ENCODE measurements at places on chromosomes 1 and 21.
A peak's percentile ranks its signal among the peaks of the same experiment; 100 is the strongest.

DNA sequence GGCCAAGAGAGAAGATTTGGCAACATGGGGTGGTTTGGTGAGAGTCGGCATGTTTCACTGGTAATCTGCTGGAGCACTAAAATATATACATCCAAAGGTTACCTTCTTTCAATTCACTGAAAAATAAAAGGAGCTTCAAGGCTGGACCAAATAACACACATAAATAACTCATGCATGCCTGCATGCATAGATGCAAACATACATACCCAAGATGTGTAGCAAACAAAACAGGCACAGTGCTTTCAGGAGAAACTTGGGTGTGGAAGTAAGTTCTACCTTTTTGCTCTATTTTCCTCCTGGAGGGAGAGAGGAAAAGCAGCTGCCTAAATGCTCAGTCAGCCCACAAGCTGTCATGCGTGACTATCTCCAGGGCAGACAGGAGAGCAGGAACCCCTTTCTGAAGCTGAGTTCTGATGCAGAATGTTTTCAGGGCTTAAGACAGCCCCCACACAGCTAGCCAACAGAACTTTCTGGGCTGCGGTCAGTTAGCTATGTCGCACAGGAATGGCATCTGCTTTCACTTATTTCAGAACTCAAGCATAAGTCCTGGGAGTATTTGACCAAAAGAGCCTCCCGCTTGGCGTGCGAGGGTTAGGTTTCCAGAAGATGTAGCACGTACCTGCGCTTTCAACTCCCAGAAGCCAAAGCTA lies 166.2 kb downstream of the TOMM20 start:
- DNase-seq: no peak

DNA sequence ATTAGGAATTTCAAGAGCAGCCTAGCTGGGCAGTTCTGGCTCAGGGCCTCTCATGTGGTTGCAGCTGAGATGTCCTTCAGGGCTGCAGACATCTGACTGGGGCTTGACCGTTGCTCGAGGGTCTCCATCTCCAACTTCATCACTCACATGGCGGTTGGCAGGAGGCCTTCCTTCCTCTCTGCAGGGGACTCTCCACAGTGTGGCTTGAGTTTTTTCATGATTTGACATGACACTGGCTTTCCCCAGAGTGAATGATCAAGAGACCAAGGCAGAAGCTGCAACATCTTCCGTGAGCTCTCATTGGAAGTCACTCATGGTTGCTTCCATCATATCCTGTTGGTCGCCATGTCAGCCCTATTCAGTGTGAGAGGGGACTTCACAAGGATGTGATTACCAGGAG lies 74.6 kb downstream of the RUNX3 start:
- DNase-seq: no peak

GRCh38 chr1:244675167-244675566 lies 22.2 kb downstream of the DESI2 start:
- DNase-seq: no peak

GRCh38 chr1:226628612-226629155 lies 80.1 kb downstream of the STUM start:
- no peak for DNase-seq

GRCh38 chr1:180630408-180631193 lies 1.2 kb upstream of the XPR1 start:
- no peak for DNase-seq

GRCh38 chr21:44958471-44959191 lies 18.8 kb downstream of the SLX9 start:
- DNase-seq: no peak

DNA sequence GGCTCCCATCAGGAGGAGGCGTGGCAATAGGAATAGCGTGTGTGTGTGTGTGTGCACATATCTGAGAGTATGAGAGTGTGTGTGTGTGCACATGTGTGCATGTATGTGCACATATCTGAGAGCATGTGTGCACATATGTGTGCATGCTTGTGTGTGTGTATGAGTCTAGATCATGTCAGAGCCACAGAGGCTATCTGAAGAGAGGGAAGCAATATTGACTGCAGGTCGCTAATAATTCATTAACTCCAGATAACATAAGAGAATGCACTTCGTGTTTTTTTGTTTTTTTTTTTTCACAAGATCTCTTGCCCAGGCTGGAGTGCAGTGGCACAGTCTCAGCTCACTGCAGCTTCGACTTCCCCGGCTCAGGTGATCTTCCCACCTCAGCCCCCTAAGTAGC lies 4.7 kb upstream of the SLC45A1 start:
- no peak for DNase-seq

- no peak for DNase-seq
These were observed 39.9 kb downstream of the DIRAS3 start for GRCh38 chr1:68010543-68010942.

DNA sequence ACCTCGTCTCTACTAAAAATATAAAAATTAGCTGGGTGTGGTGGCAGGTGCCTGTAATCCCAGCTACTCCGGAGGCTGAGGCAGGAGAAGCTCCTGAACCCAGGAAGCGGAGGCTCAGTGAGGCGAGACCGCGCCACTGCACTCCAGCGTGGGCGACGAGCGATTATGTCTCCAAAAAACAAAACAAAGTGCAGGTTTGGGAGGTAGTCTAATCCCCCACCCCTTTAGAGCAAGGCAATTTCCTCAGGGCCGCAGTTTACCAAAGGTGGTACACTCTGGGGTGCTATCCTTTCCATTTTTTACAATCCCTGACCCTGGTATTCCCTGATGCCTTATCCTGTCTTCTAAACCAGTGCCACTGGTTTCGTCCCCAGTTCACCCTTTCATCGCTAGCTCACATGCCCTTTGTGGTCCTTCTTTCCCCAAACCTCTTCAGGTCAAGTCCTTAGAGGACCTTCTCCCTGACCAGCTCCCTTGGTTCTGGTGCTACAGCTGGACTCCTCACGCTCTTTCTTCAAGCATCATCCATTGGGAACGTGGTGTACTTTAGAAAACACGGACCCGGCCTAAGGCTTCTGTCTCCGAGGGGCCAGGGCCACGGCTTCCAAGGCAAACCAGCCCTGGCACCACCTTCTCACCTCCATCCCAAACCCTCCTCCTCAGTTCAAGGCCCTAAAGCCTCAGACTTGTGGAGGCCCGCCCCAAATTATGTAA lies 873 bp downstream of the IFT25 start:
- DNase-seq: no peak

DNA sequence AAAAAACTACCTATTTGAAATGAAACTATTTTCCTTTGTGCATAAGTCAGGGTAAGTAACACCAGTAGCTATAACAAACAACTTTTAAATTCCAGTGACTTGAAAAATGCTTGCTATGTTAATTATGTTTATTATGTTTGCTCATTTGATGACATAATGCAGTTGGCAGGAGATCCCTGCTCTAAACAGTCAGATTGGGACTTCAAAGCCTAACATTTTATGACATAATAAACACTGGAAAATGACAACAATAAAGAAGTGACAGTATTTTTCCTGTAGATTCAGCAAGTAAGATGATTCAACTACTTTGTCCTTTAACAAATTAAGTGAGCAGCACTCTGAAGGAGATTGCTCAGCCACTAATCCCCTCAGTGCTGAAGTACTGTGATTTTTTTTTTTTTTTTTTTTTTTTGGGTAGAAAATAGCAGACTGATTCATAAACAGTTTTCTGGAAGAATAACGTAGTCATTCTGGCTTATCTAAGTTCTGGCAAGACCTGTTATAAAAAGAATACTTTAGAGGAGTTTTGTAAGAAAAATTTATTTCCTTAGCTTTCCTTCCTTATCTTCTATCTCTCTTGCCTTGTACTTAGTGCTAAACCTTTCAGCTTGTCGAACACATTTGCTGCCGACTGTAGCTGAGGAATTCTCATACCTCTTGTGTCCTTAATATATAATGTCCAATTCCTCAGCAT lies 207.2 kb downstream of the PTGER3 start:
- DNase-seq: no peak

DNA sequence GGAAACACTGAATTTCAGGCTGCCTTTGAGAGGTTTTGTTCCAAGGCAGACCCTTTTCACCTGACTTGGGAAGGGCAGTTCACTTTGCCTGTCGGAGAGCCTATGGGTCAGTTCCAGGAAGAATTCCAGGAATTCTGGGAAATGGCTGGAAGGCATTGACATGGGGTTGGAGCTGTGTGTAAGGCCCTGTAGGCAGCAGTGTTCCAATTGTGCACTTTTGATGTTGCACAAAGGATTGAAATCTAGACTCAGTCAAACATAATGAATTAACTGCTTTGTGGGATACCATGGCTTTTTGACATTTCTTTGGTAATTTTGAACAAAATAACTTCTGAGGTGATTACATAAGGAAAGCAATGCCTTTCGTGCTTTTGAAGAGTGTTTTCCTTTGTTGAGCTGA lies 184.6 kb downstream of the SDCCAG8 start:
- DNase-seq: no peak

- no peak for DNase-seq
These were observed 68.9 kb downstream of the CCDC185 start for GRCh38 chr1:223462047-223462630.

GRCh38 chr1:8437347-8437746 lies 119.4 kb downstream of the SLC45A1 start:
- no peak for DNase-seq

- DNase-seq: no peak
These were observed 45.9 kb upstream of the CRB1 start for GRCh38 chr1:197222025-197222685.

DNA sequence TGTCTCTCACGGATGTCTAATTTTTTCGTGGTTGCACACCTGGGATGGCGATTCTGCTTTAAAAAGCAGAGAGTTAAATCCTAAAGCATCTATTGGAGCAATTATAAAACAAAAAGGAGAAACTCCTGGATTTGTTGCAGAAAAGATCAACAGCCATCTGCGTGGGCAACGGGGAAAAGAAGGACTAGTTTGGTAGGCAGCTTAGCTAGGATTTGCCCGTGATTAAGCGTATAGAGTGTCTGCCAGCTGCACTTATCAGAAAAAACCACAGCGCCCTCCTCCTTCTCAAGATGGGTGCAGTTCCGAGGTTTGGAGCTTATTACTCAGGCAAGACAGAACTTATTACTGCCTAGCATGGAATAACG lies 526 bp upstream of the SLC25A24 start:
- DNase-seq: peak; percentile 64

All from CD4-positive, alpha-beta T cell treated with Interleukin-15 for 4 hours (primary cell).